Iris pigment epithelial cell (primary cell): ENCODE measurements at places on chromosomes 11 and 22.

GRCh38 chr22:36343720-36344105 lies 44.1 kb downstream of the MYH9 start:
- DNase-seq: no peak

- peak; percentile 2 for DNase-seq
Observed at GRCh38 chr11:15053191-15053685, 20.2 kb upstream of the CALCB start.

GRCh38 chr11:3802011-3802790 lies 4.8 kb upstream of the NUP98 start:
- no peak for DNase-seq

DNA sequence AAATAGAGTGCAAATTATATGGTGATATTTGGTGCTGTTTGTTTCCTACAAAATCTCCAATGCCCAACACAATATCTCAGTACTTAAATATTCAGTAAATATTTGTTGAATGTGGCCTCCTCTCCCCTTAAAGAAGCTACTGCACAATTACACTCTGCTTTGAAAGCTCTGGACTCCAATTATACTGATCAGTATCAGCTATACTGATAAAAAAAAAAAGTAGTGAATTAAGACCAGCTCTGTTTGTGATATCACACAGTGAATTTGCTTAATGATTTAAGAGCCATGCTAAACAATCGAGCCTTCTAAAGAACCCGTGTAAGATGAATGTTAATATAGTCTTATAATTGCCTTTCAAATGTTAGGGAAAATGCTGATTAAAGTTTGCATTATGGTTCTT lies 543.2 kb upstream of the API5 start:
- no peak for DNase-seq

DNA sequence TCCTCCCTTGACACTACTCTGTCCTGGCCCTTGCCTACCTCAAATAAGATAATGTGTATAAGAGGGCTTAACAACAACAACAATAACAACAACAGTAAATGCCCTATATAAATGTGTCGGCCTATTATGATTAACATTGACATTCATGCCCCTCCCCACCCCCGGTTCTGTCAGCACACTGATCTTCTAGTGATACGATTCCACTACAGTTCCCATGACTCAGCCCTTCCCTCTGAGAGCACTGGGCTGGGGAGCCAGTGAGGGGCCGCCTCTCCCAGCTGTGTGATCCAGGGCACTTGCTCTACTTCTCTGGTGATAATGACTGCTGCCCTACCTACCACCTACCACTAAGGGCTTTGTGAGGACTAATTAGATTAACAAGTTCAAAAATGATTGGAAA lies 92.2 kb upstream of the PHOX2A start:
- no peak for DNase-seq

DNA sequence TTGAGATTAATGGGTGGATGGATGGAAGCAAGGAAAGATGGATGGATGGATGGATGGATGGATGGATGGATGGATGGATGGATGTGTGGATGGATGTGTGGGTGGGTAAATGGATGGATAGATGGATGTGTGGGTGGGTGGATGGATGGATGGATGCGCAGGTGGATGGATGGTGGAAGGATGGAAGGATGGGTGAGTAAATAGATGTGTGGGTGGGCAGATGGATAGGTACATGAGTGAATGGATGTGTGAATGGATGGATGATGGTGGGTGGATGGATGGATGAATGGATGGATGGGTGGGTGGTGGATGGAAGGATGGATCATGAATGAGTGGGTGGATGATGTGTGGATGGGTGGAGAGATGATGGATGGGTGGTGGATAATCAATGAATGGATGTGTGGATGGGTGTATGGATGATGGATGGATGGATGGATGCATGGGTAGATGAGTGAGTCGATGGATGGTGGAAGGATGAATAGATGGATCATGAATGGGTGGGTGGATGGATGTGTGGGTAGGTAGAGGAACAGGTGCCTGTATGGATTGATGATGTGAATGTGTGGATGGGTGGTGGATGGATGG lies 375.2 kb downstream of the BRD1 start:
- DNase-seq: no peak

DNA sequence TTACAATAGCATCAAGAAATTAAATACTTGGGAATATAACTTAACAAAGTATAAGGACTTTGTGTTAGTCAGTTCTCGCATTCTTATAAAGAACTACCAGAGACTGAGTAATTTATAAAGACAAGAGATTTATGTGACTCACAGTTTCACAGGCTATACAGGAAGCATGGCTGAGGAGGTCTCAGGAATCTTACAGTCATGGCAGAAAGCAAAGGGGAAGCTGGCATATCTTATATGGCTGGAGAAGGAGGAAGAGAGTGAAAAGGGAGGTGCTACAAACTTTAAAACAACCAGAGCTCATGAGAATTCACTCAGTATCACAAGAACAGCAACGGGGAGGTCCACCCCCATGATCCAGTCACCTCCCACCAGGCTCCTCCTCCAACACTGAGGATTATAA lies 32.0 kb upstream of the CCDC134 start:
- peak; percentile 62 for DNase-seq

DNA sequence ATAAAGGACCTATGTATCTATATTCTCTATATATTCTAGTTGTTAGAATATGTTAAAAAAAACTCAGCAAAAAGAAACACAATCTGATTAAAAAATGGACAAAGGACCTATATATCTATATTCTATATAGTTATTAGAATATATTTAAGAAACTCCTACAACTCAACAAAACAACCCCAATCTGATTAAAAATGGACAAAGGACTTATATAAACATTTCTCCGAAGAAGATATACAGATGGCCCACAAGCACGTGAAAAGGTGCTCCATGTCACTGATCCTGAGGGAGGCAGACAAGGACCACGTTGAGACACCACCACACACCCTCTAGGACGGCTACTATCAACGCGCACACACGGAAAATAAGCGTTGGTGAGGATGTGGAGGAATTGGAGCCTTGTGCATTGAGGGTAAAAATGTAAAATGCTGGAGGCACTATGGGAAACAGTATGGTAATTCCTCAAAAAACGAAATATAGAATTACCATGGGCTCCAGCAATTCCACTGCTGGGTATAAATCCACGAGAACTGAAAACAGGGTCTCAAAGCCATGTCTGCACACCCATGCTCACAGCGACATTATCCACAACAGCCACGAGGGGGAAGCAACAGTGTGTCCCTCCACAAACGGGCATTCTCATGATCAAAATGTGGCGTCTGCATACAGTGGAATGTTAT lies 22.7 kb downstream of the YPEL1 start:
- peak; percentile 72 for DNase-seq

- no peak for DNase-seq
Observed at GRCh38 chr11:31794548-31794947, 16.6 kb downstream of the PAX6 start.

GRCh38 chr22:48888466-48889208 lies 939.0 kb downstream of the BRD1 start:
- DNase-seq: no peak

DNA sequence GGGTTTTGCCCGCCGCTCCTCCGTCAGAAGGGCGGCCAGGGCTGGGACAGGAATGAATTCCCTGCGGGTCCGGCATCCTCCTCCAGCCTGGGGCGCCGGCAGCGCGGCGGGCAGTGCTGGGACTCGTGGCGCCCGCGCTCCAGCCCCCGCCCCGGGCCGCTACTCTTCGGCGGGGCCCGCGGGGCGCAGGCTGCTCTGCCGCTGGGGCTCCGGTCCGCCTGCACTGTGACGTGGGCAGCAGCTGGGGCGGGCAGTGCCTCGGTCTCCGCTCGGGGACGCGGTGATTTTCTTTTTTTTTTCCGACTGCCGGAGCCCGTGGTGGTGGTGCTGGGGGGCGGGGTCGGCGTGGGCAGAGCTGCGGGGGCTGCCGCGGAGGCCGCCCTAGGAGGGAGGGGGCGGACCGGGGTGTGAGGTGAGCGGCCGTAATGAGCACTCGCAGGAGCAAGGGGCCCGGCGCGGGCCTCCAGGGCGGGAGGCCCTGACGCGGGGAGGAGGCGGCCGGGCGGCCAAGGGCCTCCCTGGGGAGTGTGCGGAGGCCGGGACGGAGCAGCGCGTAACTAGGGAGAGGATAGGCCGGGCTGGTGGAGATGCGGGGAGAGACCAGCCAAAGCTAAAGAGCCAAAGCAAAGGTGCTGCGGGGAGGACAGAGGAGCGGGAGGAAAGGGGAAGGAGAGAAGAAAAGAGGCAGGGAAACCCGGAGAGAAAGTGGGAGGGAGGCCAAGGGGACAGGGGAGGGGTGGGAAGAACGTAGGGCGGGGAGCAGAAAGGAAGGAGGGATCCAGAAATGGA lies 73.3 kb upstream of the ZBED5 start:
- DNase-seq: peak; percentile 72

DNA sequence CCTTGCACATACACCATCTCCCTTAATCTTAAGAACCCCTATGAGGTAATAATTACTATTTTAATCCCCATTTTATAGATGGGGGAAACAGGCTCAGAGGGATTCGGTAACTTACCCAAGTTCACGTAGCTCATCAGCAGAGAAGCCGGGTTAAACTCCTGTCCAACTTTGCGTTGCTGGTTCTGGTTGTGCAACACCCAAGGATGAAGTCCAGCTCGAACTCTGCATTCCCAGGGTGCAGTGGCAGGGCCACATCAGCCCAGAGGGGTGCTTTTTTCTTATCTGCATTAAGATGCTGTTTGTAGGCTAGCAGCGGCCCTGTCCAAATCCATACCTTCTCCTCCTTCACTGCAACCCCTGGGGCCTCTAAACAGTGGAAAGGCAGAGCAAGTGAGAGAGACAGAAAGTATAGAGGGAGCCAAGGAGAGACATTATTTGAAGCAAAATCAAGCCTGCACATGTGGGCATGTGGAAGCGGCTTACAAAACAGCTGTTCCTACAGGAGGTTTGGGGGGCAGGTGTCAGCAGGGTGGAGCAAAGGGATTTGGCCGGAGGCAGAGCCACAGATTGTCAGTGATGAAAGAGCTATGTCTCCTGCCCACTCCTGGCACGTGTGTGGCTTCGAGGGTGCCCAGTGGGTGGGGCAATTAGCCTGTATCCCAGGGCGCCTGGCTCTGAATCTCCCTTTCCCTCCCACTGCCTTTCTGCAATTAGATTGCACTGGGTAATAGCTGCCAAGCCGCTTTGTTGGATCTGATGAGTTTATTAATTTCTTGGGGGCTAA lies 129.5 kb upstream of the TBCEL start:
- no peak for DNase-seq

GRCh38 chr22:46033256-46034200 lies 56.6 kb upstream of the WNT7B start:
- DNase-seq: no peak

- DNase-seq: peak; percentile 52
Observed at GRCh38 chr11:24386546-24387397, 110.1 kb upstream of the LUZP2 start.

- no peak for DNase-seq
Observed at GRCh38 chr11:8800520-8801110, 110.4 kb upstream of the AKIP1 start.

DNA sequence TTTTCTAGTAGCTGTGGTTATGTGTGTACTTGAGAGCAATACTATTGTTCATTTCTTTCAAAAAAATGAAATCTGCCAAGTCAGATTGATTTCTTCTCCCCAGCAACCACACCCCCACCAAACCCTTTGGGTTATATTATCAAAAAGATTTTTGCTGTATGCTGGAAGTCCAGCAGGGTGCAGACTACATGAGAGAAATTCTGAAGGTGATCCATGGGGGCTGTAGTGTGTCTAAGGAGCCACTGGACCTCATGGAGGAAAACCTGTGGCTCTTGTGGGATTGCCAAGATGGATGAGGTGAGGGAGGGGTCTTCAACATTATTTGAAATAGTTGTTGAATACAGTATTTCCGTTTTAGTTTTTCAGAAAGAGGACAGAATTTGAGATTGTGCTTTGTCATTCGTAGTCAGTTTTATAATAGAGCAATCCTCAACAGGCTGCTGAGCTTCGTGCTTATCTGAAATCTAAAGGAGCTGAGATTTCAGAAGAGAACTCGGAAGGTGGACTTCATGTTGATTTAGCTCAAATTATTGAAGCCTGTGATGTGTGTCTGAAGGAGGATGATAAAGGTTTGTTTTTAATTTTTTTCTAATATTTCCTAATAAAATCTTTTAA lies 3.1 kb downstream of the EIF3M start:
- DNase-seq: peak; percentile 47

- DNase-seq: no peak
Observed at GRCh38 chr11:86758171-86758570, 42.2 kb upstream of the PRSS23 start.
